ENCODE measurements at places on chromosomes 12 and 14.
A peak's percentile ranks its signal among the peaks of the same experiment; 100 is the strongest.

DNA sequence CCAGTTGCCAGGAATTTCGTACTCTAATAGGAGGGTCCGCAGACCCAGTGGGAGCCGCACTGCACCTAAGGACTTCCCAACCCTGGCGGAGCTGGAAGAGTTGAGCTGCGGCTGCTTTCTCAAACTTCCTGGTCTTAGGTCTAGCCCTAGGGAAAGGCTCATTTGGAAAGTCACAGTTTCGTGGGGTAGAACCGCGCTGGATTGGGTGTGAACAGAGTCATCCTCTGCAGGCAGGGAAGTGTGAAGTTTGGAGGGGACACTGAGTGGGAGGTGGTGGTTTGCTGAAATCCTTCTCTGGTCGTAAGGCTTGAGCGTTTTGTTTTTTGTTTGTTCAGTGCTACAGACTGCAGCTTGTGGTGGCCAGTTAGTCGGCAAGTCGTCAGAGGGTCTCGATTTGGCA is 18.8 kb downstream of the PRKAB1 start:
- DNase-seq, result no peak

- DNase-seq, result no peak
Measured at GRCh38 chr12:109162551-109162950, 46.2 kb downstream of the ACACB start.

DNA sequence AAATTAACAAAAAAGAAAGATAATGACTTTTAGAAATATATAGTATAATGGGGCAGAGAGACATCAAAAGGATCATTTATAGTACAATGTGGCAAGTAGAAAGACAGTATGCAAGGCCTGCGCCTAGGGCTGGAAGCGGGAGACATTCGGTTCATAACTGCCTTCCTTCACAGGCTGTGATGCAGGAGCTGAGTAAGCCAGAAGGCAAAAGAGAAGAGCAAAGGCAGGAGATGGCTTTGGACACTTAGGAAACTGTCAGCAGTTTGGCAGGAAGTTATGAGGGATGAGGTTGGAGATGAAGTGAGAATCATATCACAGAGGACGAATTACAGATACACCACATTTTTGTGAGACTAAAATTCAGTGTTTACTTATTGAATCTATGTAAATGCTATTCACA is 97.8 kb downstream of the EPS8 start:
- no peak for DNase-seq

GRCh38 chr12:105610459-105610858 is 280.0 kb downstream of the C12orf75 start:
- no peak for DNase-seq

- DNase-seq, result peak; percentile 22
Measured at GRCh38 chr14:102593061-102593824, 794 bp downstream of the RCOR1 start.

DNA sequence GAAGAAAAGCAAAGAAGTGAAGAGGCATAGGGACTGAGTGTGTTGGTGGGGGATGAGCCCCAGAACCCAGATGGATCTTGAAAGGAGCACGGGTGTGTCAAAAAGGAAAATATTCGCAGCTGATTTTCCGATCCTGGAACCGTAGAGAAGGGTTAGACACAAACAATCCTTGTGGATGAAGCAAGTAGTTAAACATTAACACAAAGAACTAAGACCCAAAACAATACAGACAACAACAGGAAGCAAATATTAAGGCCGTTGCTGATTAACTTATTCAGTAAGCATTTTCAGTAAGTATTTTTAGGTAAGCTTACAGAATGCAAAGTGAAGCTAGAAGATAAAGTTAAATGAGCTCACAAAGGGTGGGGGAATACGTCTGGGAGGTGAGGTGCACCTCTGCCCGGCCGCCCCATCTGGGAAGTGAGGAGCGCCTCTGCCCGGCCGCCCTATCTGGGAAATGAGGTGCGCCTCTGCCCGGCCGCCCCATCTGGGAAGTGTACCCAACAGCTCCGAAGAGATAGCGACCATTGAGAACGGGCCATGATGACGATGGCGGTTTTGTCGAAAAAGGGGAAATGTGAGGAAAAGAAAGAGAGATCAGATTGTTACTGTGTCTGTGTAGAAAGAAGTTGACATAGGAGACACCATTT is 62.8 kb upstream of the PRB2 start:
- DNase-seq, result no peak

DNA sequence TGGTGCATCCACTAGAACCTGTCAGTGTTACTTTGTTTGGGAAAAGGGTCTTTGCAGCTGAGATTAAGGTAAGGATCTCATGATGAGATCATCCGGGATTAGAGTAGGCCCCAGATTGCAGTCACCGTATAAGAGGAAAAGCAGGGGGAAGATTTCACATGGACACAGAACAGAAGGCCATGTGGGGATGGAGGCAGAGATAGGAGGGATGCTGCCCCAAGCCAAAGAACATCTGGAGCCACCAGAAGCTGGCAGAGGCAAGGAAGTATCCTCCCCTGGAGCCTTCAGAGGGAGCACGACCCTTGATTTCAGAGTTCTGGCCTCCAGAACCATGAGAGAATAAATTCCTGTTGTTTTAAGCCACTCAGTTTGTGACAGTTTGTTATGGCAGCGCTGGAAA is 39.6 kb downstream of the CMKLR1 start:
- no peak for DNase-seq

- no peak for DNase-seq
Measured at GRCh38 chr12:84186433-84186832, 726.2 kb downstream of the SLC6A15 start.

DNA sequence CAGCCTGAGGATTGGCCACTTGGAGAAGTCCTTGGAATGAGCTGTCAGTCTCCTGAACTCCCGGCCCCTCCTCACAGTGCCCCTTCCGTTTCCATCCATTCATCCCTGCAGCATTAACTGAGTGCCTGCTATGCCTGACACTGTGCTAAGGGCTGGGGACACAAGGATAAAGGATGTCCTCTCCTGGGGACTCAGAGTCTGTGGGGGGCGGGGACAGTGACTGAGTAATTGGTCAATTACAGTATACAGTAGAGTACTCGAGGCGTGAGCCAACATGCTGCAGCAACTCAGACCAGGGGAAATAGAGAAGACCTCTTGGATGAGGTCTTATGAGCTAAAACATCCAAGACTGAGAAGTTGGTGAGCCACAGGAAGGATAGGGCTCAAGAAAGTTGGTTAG is 43.4 kb upstream of the PWP1 start:
- no peak for DNase-seq

DNA sequence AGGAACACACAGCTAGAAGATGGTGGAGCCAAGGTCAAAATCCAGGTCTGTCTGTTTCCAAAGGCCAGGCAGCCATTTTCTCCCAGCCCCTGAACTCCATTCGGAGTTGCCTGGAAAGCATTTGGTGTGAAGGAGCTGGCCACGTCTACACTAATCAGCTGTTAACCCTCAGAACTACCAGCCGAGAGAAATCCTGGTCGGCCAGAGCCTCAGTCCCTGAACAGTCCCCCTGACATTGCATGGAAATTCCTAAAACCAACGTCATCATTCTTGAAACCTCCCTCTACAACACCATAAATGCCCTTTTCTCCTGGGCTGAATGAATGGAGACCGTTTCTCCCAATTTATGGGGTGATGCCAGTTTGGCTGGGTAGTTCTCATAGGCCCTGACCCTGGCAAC is 245.6 kb downstream of the SLC41A2 start:
- no peak for DNase-seq

- DNase-seq, result no peak
Measured at GRCh38 chr12:130879212-130879686, 7.4 kb downstream of the RAN start.

DNA sequence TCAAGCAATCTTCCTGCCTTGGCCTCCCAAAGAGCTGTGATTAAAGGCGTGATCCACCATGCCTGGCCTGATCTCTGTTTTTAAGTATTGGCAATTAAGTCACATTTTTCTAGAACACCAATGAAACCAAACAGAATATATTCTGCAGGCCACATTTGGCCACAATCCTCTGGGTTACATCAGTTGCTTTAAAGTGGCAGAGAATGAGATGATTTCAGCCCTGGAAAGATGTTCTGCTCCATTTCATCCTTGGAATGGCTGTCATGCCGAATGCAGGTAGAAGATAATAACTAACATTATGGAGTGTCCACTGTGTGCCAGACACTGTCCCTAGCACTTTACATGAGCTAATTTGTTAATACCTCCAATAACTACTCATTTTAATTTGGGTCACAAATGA is 154.4 kb downstream of the PTPN11 start:
- DNase-seq, result no peak

DNA sequence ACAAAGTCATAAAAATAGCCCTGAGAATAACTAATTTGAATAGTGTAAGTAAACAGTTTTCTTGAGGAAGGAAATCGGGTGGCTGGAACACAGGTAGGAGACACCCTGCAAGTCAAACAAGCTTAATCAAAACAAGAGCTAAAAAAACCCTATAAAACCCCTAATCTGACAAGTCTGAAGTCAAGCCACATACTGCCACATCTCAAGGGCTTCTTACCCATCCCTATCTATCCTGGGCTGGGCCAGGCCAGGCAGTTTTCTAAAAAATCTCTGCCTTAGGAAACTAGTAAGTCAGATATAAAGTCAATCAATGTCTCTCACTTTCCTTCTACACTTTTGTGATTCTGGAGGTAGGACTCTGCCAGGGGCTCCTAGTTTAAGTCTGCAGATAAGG is 15.3 kb downstream of the UBE2N start:
- DNase-seq, result no peak

DNA sequence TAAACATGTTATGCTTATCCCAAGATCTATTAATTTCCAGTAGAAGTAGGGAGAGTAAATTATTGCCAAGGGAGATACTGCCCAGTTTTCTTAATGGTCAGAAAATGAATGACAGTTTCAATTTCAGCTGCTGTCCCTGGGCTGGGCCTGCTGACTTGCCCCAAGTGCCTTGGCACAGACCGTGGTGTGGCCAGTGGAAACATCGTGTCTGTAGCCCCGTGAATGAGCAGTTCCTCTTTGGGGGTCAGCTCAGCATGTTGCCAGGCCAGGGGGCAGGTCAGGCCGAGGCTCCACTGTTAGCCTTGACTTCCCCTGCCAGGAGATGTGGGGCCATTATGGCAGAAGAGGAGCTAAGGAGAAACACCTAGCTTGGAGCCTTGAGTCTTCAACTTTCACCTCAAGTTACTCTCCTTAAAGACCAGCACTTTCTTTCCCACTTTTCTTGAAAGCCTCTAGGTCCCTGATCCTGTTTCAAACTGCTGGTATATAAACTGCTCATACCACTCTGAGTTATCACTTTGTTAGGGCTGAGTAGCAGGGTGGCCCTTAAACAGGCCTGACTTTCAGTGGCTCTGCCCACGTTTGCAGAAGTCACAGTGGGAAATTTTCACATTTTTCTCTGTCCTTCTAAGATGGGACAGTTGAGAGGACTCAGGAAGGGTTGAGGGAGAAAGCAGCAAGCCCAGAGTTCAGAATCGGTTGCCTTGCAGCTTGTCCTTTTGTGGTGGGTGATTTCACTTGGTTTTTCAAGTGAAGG is 73.2 kb downstream of the SUSD6 start:
- DNase-seq, result no peak

GRCh38 chr14:103704708-103705107 is 10.5 kb downstream of the XRCC3 start:
- no peak for DNase-seq

DNA sequence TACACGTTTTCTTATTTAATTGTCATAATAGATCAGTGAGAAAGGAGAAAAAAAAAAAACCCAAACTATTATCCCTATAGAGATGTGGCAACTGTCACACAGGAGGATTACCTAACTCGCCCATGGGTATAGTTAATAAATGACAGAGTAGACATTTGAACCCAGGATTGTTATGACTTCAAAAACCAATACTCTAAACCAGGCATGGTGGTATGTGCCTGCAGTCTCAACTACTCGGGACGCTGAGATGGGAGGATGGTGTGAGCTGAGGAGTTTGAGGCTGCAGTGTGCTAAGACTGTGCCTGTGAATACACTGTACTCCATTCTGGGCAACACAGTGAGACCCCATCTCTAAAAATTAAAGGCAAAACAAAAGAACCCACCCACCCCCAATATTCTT is 114.5 kb downstream of the DENND5B start:
- no peak for DNase-seq

- DNase-seq, result no peak
Measured at GRCh38 chr12:77625441-77625840, 205.3 kb upstream of the NAV3 start.

- DNase-seq, result no peak
Measured at GRCh38 chr12:24496755-24497154, 452.1 kb downstream of the BCAT1 start.

GRCh38 chr14:21096978-21097635 is 1.3 kb downstream of the ZNF219 start:
- no peak for DNase-seq

GRCh38 chr12:93186131-93186530 is 191.6 kb upstream of the NUDT4 start:
- no peak for DNase-seq

- no peak for DNase-seq
Measured at GRCh38 chr12:17976202-17976601, 113.8 kb downstream of the RERGL start.

DNA sequence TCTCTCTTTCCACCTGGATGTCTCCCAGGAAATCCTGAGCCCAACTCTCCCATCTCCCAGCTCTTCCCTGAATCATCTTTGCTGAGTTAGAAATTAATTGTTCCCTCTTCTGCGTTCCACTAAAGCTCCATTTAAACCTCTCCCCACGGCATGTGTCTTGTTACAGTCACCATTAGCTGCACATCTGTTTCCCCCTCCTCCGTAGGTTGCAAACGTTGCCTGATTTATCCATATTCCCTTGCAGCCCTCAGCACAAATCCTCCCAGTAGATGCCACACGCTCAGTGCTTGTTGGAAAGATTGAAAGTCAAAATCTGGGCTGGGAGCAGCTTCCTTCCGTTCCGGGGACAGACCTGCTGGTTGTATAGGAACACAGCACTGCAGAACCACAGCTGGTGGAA is 90.4 kb downstream of the SLC24A4 start:
- DNase-seq, result peak; percentile 48

Measured in muscle of arm (tissue), 14 donors.